ENCODE measurements at places on chromosomes 5 and 9.
A peak's percentile ranks its signal among the peaks of the same experiment; 100 is the strongest.

GRCh38 chr9:109167716-109168115, 667 bp upstream of the FRRS1L start:
- no peak for DNase-seq

GRCh38 chr5:135373736-135374515, 25.1 kb downstream of the MACROH2A1 start:
- no peak for DNase-seq

DNA sequence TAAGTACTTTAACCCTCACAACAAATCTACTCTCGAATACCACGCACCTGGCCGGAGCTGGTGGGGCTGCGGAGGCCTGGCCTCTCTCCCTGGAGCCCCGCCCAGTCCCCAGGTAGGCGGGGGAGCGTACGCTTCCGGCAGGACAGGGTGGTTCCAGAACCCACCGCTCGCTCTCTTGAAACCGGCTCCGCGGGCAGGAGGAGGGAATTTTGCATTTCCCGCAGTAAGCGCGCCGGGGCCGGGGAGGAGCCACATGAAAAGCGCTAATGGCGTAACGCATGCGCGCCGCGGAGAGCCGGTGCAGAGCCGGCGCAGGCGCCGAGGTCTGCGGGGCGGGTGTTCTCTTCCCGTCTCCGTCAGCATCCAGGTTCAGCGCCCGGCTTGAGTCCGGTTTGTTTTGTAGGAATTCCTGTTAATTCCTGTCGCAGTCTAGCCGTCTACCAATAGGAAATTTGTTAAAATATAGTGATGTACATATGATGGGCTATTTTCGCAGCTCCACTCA, 20.8 kb downstream of the CAVIN4 start:
- peak; percentile 73 for DNase-seq

DNA sequence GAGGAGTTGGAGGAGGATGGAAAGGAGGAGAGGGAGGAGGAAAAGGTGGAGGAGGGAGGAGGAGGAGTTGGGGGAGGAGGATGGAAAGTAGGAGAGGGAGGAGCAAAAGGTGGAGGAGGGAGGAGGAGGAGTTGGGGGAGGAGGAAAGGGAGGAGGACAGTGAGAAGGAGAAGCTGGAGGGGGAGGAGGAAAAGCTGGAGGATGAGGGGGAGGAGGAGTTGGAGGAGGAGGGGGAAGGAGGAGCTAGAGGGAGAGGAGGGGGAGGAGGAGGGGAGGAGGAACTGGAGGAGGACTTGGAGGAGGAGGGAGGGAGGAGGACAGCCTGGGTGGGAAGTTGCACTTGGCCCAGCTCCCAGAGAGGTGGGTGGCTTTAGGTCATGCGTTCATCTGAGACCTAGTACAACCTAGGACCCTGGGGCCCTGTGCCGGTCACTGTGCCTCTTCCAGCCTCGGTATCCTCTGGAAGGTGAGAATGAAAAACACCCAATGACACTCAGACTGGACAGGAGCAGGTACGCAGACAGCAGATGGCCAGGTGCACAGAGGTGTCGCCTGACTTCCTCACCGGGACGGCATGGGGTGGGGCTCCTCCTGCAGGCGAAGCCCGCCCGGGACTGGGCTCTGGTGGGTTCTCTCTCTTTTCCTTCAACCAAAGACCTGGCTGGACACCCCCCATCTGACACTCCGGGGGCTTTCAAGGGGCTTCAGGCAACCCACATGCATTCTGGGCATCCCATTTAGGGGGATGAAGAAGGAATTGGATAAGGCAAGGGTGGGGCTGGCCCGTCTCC, 12.2 kb upstream of the SLC2A6 start:
- DNase-seq, result no peak

DNA sequence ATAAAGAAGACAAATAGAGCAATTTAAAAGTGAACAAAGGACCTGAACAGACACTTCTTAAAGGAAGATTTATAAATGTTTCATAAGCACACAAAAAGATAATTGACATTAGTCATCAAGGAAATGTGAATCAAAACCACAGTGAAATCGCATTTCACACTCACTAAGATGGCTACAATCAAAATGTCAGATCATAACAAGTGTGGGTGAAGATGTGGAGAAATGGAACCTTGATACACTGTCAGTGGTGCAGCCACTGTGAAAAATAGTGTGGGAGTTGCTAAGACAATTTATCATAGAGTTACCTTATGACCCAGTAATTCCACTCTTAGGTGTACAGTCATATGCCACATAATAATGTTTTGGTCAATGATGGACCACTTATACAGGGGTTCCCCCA, 54.5 kb upstream of the HTR4 start:
- no peak for DNase-seq

GRCh38 chr5:163619273-163619934, 114.0 kb downstream of the MAT2B start:
- no peak for DNase-seq

GRCh38 chr5:5179597-5179996, 39.5 kb downstream of the ADAMTS16 start:
- no peak for DNase-seq

GRCh38 chr9:104099630-104100029, 5.5 kb downstream of the SMC2 start:
- no peak for DNase-seq

DNA sequence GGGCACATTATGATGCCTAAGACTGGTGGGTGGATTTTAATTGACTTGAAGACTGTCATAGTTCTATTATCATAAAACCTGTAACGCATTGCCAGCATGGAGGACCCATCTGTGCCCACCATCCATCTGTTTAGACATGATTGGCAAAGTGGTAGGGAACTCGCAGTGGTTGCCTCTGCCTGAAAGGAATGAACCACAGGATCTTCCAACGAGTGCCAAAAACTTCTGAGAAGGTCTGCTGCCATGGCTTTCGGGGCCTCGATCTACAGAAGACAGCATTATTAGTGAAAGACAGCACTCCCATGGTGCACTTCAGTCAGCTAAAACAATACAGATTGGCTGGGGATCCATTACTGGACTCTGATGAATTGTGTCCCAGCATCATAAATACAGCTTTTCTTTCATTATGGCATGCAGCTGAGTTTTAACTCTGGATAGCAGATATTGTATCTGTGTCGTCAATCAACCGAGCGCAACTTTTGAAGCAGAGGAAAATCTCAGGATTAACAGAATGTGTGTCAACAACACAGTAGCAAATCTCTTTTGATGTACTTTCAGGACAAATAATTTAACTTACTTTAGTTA, 74.3 kb downstream of the ZDHHC21 start:
- no peak for DNase-seq

DNA sequence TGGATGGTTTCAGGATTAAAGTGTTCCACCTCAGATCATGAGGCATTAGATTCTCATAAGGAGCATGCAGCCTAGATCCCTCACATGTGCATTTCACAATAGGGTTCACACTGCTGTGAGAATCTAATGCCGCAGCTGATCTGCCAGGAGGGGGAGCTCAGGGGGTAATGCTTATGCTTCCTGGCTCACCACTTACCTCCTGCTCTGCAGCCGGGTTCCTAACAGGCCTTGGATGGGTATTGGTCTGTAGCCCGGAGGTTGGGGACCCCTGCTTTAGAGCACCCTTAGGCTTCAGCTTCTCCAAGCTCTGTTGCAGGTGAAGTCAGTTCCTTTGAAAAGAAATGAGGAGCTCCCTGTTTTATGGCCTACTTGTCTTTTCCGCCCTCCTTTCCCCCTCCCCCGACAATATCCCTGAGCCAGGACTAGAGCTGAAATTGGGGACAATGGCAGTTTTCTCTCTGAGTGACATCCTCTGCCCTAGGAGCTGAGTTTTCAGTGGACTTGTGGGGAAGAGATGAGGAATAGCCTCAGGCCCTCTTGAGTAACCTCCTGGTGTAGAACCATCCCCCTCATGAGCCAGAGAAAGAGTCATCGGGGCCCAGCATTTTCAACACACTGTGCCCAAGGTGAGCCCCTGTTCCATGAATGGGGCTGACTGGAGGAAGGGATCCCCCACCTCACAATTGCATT, 16.2 kb upstream of the MAT2B start:
- no peak for DNase-seq

DNA sequence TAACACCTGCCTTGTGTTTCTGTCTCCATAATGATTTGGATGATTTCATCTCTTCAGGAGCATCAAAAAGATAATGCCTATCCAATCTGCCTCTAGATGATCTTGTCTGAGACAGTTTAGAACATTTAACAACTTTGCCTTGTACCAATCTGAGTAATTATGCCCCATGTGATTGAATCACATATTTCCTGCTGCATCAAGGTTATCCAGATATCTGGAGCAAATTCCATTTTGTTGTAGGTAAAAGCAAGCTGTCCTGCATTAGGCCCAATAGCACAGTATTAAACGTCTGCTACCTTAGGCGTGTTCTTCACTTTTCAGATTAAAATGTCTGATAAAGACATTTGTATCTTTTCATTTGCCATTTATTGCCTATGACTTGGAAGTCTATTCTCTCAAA, 54.1 kb upstream of the MARCHF11 start:
- DNase-seq, result no peak

- DNase-seq, result no peak
These were observed 7.5 kb upstream of the GTF3C5 start for GRCh38 chr9:133023117-133023890.

- DNase-seq, result no peak
These were observed 2.2 kb upstream of the CIZ1 start for GRCh38 chr9:128193469-128194096.

DNA sequence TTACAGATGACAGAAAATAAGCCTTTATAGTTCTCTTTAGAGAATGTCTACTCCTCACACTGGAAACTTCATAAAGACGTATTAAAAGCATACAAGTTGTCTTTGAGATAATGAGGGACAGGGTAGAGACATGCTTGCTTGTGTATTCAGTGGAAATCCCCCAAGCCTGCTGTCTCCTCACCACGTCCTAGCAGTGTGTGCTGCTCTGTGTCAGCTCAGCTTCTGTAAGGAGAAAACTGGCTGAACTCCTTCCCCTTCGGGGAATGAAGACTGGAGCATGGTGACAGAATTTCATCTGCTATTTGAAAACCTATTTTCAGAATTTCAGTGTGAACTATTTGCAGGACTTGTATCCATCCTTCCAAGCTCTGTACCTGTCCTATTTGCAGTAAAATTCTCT, 9.4 kb downstream of the OR2V2 start:
- DNase-seq, result no peak

DNA sequence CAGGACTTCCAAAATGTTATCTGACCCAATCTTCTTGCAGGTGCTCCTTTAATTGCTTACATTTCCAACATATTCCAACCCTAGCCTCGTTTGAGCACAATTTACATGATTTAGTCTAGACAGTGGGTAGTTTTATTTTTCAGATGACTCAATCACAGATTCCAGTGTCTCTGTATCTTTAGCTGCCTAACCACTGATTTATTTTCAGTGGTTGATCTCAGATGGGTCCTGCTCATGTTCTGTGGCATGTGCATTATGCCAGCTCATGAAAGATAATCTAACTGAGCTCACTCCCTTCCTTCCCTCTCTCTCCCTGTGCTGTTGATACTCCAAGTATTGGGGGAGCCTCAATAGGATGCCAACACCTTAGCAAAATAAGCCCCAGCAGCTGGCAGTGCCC, 106.1 kb upstream of the ICE1 start:
- DNase-seq, result no peak

DNA sequence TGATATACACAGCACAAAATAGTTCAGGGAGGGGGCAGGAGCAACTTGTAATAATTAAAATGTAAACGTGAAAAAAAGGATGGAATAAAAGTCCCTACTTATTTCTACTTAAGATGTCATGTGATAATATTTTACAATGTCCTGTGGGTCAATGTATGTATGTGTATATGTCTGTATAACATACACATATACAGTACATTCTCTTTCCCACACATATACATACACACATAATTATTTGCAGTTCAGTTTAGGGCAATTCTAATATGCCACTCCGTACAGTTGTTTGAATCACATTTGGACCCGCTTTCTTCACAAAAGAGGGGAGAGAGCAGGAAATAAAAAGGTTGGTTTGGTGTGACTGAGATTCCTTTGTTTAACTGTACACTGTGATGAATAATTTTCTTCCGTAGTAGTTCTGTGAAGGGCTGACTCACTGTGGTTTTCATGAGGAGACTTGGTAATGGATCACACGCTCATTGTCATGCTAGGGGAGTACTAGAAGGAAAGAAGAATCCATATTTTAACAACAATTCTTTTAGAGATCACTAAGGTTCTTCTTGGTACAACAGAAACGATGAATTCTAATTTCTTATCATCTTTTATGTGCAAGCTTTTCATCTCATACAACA, 26.2 kb upstream of the ACOT12 start:
- DNase-seq, result no peak

DNA sequence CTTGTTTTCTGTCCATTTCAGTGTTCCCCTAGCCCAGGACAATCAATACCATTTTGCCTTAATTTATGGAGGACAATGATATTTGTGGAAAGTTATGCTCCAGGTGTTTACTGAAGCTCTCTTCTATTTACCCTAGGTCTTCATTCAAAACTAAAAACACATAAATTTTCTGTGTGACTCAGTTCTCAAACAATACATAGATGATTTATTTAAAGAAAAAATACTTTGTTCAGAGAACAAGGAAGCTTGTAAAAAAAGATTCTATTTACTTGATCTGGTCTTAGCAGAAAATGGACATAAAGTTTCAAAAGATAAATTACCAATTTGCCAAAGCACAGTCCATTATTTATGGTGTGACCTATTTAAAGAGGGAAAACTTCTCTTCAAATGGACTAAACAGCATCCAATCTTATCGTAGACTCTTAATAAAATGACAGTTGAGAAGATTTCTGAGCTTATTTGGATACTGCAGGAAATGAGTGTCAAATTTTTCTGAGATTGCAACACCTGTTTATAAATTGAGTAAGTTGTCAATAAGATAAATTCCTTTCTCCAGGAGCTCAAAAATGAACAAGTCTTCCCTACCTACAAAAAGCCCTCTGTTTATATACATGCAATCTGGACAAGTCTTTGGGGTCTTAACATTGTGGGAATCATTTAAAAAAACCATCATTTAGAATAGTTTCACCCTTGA, 627.2 kb downstream of the PSAT1 start:
- no peak for DNase-seq

DNA sequence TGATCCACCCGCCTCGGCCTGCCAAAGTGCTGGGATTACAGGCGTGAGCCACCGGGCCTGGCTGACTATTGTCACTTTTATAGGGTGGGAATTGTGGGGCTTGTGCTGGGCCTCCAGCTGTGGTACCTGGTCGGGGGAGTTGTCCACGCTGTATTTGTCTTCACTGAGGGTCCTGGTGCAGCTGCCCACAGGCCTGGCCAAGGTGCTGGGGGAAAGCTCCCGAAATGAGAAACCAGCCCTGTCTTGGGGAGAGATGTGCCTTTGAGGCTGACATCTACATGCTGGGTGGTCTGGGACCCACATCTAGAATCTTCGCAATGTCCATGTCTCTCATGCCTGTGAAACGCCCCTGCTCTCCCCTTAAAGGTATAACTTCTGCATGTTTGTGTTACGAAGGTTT, 2.6 kb downstream of the EXOC3 start:
- no peak for DNase-seq

- DNase-seq, result no peak
These were observed 24.0 kb upstream of the TNFSF15 start for GRCh38 chr9:114829574-114830440.

GRCh38 chr5:126438267-126438666, 15.1 kb downstream of the GRAMD2B start:
- no peak for DNase-seq

Data from left renal pelvis (tissue), 4 donors.